ENCODE measurements at places on chromosomes 16 and 17.

DNA sequence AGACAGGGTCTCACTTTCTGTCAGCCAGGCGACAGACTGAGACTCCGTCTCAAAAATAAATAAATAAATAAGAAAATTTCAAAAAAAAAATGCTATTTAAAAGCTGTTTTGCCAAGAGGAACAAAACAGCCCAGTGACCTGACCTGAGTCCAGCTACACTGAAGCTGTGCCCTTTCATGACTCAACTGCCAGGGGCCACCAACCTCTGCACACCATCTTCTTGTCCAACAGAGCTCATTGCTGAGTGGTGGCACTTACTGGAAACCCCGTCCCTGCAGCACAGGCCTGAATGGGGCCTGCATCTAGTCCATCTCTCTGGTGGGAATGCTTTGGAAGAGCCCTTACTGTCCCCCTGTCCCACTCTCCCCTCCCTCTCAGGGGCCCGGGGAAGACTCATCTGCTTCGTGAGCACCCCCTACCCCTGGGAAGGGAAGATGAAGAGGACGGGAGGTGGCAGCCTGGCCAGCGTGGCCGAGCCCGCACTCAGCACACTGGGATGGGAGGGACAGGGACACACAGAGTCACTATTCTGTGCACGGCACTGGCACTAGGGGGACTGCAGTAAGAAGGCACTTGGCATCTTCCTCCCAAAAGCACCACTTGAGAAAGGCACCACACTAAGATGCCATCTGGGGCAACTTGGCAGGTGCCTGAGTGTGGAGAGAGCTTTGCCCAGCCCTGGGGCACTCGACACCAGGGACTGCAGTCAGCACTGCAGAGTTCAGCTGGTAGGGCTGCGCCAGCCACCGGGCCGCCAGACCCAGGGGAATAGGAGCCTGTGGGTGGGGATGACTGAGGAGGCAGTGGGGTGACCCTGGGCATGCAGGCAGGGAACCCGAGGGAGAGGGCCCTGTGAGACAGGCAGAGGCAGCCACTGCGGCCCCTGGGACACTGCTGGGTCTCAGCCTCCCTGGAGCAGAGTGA is 13.5 kb downstream of the FBXO31 start:
- no peak for DNase-seq

GRCh38 chr17:36901506-36901905 is 35.8 kb upstream of the LHX1 start:
- peak; percentile 98 for DNase-seq

GRCh38 chr17:60135951-60136666 is 13.7 kb upstream of the CA4 start:
- DNase-seq = no peak

GRCh38 chr16:3198334-3199072 is 10.5 kb downstream of the OR1F1 start:
- DNase-seq = no peak

DNA sequence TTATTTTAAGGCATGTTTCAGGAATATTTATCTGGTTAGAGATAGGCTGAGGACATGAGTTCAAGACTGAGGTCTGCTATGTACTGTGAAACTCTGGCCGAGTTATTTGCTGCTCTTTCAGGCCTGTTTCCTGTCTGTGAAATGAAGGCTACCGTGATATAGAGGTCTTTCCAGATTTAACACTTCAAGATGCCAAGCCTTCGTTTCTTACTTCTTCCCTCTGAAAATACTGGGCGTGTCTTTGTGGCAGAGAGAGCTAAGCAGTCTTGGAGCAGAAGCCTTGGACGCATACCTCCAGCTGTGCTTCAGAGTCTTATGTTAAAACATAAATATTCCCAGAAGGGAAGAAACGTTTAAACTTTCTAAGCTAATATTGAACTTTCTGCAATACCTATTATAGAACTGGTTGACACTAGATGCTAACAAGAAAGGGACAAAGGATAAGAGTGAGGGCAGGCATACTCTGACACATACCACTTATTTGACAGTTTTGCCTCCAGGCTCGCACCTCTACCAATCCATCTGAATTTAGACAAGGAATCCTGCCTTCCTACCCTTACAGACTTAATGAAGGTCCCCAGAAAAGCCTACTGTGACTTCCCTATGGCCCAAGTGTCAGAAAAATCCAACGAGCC is 17.5 kb downstream of the WIPI1 start:
- no peak for DNase-seq

GRCh38 chr17:1077581-1077985 is 80.7 kb downstream of the TIMM22 start:
- DNase-seq = no peak

GRCh38 chr16:58338205-58338604 is 43.4 kb upstream of the PRSS54 start:
- no peak for DNase-seq

DNA sequence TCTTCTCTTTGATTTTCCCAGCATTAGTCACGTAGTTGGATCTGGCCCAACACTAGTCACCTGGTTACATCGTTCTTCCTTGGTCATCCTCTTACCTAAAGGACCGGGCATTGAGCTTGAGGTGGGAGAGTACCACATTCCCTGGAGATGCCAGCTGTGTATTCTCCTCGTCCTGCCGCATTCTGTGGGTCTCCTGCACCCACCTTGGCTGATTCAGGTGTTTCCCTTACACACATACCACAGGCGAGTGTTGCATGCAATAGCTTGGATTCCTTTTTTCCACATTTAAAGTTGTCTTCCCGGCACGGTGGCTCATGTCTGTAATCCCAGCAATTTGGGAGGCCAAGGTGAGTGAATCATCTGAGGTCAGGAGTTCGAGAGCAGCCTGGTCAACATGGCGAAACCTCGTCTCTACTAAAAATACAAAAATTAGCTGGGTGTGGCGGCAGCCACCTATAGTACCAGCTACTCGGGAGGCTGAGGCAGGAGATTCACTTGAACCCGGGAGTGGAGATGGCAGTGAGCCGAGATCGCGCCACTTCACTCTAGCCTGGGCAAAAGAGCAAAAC is 21.6 kb upstream of the CLEC18C start:
- DNase-seq = no peak

GRCh38 chr16:79261481-79261940 is 339.0 kb downstream of the MAF start:
- peak; percentile 89 for DNase-seq

DNA sequence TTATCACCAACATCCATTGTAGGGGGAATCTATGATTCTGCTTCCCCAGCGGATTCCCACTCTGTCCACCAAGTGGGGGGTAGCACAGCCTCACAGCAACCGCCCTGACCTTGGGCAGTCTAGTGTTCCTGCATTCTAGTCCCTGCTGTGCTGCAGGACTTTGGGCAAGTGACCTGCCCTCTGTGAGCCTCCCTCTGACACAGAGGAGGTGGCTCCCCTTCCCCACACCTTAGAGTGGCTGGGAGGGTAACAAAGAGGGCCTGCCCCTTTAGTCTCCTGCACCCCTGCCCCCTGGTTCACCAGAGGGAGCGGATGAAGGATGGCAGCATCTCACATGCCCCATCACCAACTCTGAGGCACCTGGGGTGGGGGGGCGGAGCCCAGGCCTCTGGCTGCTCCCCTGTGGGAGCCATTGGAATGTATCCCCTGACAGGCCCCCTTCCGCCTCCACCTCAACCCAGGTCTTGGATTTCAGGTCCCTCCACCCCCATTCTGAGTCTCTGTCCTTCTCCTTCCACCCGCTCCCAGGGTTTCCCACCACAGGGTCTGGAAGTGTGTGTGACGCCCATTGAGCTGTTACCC is 10.1 kb downstream of the GAS2L2 start:
- no peak for DNase-seq

GRCh38 chr16:70803319-70803718 is 2.4 kb upstream of the VAC14 start:
- no peak for DNase-seq

Measured in RCC 7860 (cell line).